Upper lobe of right lung (tissue), 1 donor: ENCODE measurements at places on chromosomes 1 and 21. TPM values are rescaled to one million over a fixed set of nuclear protein-coding genes. Genes with fewer than 3 reads are reported as not detected.

- H3K4me3 ChIP-seq, result no peak overlapping the region
- peaks cover 8% of the 10 kb centered on the region for H3K27me3 ChIP-seq
- no peak for DNase-seq
These were observed 444.7 kb downstream of the CAMTA1 start for GRCh38 chr1:7229696-7230631.

DNA sequence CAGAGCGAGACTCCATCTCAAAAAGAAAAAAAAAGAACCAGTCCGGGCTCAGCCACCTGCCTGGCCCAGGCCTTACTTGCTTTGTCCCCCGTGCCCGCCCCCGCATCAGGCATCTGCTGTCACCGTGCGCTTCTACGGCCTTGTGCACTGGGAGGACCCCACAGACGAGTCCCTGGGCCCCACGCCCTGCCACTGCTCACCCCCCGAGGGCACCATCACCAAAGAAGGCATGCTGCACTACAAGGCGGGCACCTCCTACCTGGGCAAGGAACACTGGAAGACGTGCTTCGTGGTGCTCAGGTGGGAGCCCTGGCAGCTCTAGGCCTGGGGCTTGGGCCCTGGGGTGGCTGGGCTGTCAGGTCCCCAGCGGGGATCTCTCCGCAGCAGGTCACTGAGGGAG lies 5.6 kb upstream of the SLC25A34 start:
- H3K4me1 ChIP-seq, result no peaks in the 10 kb centered on the region
- DNase-seq, result no peak
- H3K27me3 ChIP-seq, result no peaks in the 10 kb centered on the region
- H3K4me3 ChIP-seq, result no peak overlapping the region

DNA sequence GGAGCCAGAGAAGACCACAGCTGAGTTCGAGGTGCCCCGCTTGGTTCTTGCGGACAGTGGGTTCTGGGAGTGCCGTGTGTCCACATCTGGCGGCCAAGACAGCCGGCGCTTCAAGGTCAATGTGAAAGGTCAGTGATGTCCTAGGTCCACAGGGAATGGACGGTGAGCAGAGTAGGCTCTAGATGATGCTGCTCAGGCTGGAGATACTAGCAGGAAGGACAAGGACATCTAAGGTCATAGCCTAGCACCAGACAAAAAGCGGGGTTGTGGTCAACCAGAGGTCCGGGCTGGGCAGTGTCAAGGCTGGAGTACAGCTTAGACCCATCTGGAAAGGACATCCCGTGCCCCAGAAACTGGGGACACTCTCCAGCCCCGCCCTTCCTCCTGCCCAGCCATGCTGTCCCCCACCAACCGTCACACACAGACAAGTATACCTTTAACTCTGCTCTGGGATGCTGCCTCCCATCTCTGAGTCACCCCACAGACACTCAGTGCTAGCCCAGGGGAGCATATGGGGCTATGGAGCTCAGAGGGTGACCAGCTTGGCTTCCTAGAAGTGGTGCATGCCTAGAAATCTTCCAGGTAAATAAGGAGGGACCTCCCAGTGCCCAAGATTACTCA lies 8.7 kb downstream of the TIE1 start:
- H3K4me3 ChIP-seq, result no peak overlapping the region
- H3K27ac ChIP-seq, result no peak overlapping the region
- no peaks in the 10 kb centered on the region for H3K27me3 ChIP-seq
- H3K36me3 ChIP-seq, result no peaks in the 10 kb centered on the region

DNA sequence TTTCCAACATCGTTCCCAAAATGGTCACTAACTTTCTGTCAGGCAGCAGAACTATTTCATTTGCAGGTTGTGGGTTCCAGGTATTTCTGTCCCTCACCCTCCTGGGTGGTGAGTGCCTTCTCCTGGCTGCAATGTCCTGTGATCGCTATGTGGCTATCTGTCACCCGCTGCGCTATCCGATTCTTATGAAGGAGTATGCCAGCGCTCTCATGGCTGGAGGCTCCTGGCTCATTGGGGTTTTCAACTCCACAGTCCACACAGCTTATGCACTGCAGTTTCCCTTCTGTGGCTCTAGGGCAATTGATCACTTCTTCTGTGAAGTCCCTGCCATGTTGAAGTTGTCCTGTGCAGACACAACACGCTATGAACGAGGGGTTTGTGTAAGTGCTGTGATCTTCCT lies 9.3 kb downstream of the OR2AJ1 start:
- no peak for DNase-seq
- no peak overlapping the region for H3K4me3 ChIP-seq
- no peaks in the 10 kb centered on the region for H3K4me1 ChIP-seq
- H3K27ac ChIP-seq, result no peak overlapping the region
- H3K27me3 ChIP-seq, result no peaks in the 10 kb centered on the region
- no peaks in the 10 kb centered on the region for H3K36me3 ChIP-seq

Gene COL6A2
- total RNA-seq, result 269 TPM

Gene ADORA3
- 9.3 TPM for total RNA-seq
